ENCODE measurements at places on chromosomes 5 and 9.

DNA sequence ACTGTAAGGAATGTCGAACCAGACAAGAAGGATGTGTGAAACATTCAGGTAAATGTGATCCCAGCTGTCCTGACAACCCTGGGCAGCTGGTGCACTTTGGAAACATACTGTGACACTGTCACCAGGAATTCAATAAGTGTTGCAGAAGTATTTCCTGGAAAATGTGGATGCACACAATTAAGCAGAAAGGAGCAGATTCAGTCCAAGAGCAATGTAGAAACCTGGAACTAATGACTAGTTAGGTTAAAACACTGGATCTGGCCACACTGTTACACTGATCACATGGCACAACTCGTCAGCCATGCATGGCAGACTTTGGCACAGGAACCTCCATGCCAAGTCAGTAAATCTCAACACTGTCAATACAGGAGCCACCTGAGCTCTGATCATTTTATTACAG, 109.0 kb downstream of the FAM174A start:
- DNase-seq, result no peak

DNA sequence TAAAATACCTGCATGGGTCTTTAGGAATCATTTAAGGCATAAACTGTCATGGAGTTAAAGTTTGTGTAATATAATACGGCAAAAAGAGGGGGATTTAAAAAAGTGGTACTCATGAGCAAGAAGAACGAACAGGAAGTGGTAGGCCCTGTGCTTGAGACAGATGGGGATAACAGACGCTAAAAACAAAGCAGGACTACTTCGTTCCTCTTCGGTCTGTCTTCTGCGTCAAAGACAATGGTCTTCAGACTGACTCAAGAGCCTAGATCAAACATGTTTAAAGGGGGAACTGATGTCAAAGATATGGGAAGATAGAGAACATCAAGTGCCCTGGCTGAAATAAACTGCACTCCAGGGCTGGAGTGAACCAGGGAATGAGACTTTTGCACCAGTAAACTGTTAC, 59.8 kb upstream of the RFX3 start:
- no peak for DNase-seq

GRCh38 chr5:73229271-73229670, 56.3 kb downstream of the TMEM174 start:
- DNase-seq, result no peak

DNA sequence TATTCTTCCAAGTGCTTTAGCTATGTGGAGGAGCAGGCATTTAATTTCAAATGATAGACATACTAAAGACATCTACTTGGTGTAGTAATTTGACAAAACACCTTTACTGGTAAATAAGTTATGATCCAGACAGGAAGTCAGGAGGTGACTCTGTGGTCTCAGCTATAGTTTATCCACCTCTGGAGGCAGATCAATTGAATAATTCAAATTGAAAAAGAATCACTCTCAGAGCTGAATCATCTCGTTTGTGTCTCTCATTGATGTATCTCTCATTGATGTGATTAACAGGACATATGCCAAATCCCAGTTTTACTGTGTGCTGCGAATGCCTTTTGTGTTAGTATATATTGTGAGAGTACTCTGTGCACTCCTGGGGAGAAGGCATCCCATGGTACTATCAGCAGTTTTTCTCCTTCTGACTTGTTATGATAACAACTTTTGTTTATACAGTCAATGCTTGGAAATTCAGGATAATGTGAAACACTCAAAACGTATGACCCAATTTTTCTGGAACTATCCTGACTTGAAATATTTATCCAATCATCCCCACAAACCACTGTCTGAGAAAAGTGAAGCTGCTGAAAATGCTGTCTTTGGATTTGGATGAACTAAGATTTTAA, 48.5 kb upstream of the DAB2 start:
- DNase-seq, result no peak

GRCh38 chr5:126846344-126846743, 69.4 kb downstream of the LMNB1 start:
- DNase-seq, result no peak
